ENCODE measurements at places on chromosomes 4 and X. TPM values are rescaled to one million over a fixed set of nuclear protein-coding genes. Genes with fewer than 3 reads are reported as not detected.

Gene DKK2
- total RNA-seq, result not detected

Gene PPP1R3F
- 1.4 TPM for total RNA-seq

Gene TKTL1
- not detected for total RNA-seq

Gene RHOXF1
- total RNA-seq, result not detected

Gene CPE
- 44.5 TPM for total RNA-seq

Gene ACSL4
- total RNA-seq, result 53.4 TPM

Gene P2RY10
- not detected for total RNA-seq

Gene PARM1
- 19.7 TPM for total RNA-seq

Gene ADGRL3
- 11.7 TPM for total RNA-seq

Gene CXorf49
- not detected for total RNA-seq

- DNase-seq, result peak; percentile 76
- no peak overlapping the region for H3K4me3 ChIP-seq
- H3K27ac ChIP-seq, result peak overlapping the region; percentile 58
- H3K4me1 ChIP-seq, result no peaks in the 10 kb centered on the region
Observed at GRCh38 chrX:65635378-65635777, 32.1 kb upstream of the MSN start.

DNA sequence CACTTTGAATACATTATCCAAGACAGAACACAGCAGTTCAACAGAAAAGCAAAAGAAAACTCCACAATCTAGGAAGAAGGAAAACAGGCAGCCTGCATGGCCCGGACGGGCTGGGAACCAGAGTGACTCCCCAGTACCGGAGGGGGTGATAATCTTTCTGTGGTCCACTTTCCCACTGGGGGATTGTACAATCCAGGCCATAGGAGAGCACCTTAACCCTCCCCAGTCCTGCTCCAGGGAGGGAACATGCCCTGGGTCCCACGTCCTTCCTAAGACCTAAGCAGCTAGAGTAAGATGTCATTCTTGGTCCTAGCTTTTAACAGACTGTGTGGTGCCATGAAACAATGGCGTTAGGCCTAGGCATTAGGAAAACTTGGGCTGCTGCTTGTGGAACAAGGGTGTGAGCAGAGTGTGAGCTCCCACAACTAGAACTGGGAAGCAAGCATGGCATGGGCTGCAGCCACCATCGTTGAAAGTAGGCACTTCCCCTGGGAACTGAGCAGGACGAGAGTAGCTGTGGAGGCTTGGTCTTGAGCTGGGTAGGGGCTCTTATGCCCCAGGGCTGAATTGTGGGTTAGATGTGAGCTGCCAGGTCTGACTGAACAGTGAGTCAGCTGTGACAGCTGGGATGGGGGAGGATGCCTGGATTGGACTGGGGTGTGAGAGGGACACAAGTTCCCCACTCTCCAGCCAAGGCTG lies 42.4 kb downstream of the NAT8L start:
- no peaks in the 10 kb centered on the region for H3K27me3 ChIP-seq
- H3K4me1 ChIP-seq, result no peaks in the 10 kb centered on the region
- no peak overlapping the region for H3K27ac ChIP-seq

DNA sequence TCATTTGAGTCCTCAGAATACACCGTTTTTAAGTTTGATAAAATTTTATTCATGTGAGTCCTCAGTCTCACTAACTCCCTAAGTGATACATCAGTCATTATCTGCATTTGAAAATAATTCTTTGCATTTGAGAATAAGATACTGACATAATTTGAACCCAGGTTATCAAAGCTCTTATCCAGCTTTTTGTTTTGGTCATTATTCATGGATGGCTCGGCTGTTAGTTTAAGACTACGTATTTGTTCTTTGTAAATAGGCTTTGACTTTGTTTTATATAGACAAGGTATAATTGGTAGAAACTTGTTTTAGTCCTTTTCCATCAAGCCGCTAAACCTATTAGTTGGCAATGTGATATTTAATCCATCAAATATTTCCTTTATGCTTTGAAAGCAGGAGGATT lies 7.9 kb downstream of the SPRY1 start:
- H3K4me1 ChIP-seq, result peaks cover 96% of the 10 kb centered on the region
- no peak for DNase-seq
- peak overlapping the region; percentile 67 for H3K27ac ChIP-seq

DNA sequence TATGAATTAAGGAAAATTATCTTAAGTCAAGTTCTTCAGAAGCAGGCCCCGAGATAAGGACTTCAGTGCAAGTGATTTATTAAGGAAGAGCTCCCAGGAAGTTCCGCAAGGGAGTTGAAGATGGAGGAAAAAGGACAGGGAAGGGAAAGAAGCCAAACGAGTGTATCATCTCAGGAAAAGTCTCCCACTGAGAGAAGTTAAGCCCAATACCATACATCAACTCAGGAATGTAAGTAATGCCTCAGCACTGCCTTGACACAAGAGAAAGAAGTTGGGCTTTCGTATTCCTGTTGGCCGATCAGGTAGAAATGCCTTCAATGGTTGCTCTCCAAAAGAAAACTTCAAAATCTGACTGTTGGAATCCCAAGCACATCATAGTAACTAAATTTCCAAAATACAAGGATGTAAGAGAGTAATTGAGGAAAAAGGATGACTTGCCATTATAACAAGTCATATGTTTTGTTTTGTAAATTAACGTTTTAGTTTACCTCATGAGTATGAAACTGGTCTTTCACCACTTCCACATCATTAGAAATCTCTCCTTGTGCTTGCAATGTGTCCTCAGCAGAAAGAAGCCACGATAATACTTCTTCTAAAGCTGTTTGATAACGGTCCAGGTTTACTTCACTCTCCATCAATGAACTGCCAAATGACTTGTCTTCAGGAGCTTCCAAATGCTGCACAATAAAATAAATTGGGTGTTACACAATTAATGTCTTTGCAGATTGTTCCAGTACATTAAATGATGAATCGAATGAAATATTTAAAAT lies 566.7 kb downstream of the DMD start:
- H3K27ac ChIP-seq, result no peak overlapping the region
- DNase-seq, result no peak
- no peaks in the 10 kb centered on the region for H3K4me1 ChIP-seq
- H3K27me3 ChIP-seq, result no peaks in the 10 kb centered on the region

GRCh38 chr4:67320645-67321044 lies 224.7 kb downstream of the CENPC start:
- no peak overlapping the region for H3K4me3 ChIP-seq
- DNase-seq, result no peak
- no peaks in the 10 kb centered on the region for H3K36me3 ChIP-seq
- no peaks in the 10 kb centered on the region for H3K27me3 ChIP-seq

- H3K27me3 ChIP-seq, result no peaks in the 10 kb centered on the region
- H3K36me3 ChIP-seq, result no peaks in the 10 kb centered on the region
- H3K4me3 ChIP-seq, result no peak overlapping the region
- H3K27ac ChIP-seq, result no peak overlapping the region
- H3K4me1 ChIP-seq, result peaks cover 16% of the 10 kb centered on the region
Observed at GRCh38 chr4:142700531-142700930, 145.6 kb downstream of the INPP4B start.

DNA sequence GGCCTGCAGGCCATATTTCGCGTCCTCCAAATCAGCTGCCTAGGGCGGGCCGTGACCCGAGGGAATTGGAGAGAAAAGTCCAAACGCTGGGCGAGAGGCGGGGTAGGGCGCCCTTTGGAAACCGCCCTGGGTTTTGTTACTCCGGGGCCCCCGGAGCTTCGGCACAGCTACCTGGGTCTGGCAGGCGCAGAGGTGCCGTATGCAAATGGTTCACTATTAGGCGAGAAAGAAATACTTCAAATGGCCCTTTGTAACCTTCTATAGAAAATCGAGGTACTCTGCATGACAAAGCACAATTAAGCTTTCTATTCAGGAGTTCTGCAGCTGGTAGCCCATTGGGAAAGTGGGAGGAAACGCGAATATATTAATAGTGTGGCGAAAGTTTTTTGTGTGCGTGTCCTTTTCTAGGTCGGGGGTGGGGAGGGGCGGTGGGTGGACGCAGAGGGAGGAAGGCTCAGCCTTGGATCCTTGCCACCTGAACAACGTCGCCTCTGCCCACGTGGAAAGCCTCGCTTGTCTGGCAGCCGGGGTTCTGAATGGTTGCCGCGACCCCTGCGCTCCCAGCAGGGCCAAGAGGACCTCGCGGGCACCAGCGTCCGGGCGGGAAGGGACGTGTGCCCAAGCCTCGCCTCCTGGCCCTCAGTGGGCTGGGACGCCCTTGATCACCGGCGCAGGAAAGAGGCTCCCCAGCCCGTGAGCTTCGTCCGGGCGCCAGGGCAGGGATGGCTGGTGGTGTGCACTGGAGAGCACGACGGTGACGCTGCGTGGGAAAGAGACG lies 9.5 kb downstream of the GSX2 start:
- no peaks in the 10 kb centered on the region for H3K36me3 ChIP-seq
- no peak overlapping the region for H3K27ac ChIP-seq
- peak overlapping the region; percentile 7 for H3K4me3 ChIP-seq
- H3K27me3 ChIP-seq, result peaks cover 64% of the 10 kb centered on the region
- H3K4me1 ChIP-seq, result peaks cover 17% of the 10 kb centered on the region

DNA sequence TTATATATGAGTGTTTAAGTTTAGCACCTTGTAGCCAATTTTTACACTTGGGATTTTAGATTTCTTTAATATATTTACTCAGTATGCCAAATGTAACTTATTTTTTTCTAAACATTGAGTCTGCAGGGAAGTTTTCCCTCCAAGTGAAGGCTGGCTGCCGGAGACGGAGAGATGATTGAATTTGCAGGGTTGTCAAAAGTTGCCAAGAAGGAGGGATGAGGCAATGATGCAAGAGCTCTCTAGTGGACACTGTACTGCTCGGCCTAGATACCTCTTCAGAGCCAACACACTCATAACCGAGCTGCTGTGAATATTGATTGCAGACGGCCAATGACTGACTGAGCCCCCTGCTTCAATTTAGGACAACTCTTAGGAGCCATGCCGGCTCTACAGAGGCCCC lies 318.6 kb upstream of the CASK start:
- H3K27me3 ChIP-seq, result no peaks in the 10 kb centered on the region
- H3K4me1 ChIP-seq, result no peaks in the 10 kb centered on the region
- H3K4me3 ChIP-seq, result no peak overlapping the region
- DNase-seq, result peak; percentile 23
- no peak overlapping the region for H3K27ac ChIP-seq
- H3K36me3 ChIP-seq, result no peaks in the 10 kb centered on the region

GRCh38 chrX:155959018-155959587 lies 38.4 kb upstream of the IL9R start:
- DNase-seq, result no peak
- H3K36me3 ChIP-seq, result no peaks in the 10 kb centered on the region
- H3K4me1 ChIP-seq, result no peaks in the 10 kb centered on the region
- no peaks in the 10 kb centered on the region for H3K27me3 ChIP-seq

DNA sequence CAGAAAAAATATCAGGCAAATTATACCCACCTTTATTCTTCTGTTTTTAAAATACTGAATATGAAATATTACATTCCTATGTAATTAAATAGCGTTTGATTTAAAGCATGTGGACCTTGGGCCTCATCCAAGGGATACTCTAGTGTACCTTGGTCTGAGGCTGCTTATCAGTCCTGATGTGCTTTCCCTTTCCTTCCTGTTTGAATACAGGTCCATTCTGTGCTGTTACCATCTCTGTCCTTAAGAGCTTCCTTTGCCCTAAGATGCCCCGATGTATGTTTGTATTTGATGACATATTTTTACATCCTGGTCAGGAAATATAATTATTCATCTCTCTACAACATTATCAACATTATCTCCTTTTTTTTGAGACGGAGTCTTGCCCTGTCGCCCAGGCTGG lies 24.1 kb downstream of the FAT4 start:
- H3K27ac ChIP-seq, result no peak overlapping the region
- no peaks in the 10 kb centered on the region for H3K27me3 ChIP-seq
- no peak overlapping the region for H3K4me3 ChIP-seq
- no peaks in the 10 kb centered on the region for H3K36me3 ChIP-seq
- no peaks in the 10 kb centered on the region for H3K4me1 ChIP-seq

GRCh38 chr4:84962102-84962501 lies 4.4 kb downstream of the WDFY3 start:
- H3K4me1 ChIP-seq, result peaks cover 55% of the 10 kb centered on the region
- no peak for DNase-seq
- H3K4me3 ChIP-seq, result no peak overlapping the region
- no peaks in the 10 kb centered on the region for H3K36me3 ChIP-seq

DNA sequence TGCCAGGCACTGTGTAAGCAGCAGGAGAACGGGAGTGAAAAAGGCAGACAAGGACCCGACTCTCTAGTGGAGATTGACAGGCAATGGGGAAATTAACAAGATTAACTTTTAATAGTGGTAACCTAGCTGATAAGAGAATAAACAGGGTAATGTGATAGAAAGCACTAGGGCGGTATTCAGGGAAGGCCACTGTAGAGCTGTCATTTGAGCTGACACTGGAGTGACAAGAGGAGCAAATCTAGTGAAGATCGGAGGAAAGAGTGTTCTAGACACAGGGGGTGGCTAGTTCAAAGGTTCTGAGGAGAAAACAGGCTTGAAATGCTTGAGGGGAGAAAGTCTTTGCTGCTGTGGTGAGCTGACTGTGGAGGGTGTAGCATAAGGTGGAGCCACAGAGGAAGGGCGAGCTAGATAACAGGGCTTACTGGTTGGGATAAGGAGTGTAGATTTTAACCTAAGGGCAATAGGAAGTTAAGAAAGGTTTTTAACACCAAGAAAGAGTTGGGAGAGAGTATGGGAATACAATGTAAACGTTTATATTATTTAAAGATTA lies 122.8 kb downstream of the SLC10A7 start:
- H3K4me3 ChIP-seq, result no peak overlapping the region
- H3K36me3 ChIP-seq, result no peaks in the 10 kb centered on the region
- DNase-seq, result no peak

DNA sequence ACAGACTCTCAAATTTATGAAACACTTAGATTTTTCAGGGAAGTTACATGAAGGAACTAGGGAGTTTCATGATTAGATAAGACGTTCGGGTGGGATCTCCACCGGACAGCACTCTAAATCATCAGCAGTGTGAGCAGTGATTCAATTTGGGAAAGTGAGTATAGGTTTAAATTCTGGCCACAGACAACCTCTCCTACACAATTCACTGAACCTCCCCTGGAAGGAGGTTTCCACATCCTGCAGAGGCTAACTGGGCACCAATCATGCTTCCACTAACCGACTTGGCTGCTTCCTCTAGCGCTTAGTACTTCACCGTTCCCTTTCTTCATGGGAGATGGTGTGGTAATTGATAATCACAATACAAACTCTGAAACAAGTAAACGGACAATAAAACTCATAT lies 5.6 kb downstream of the CXCL9 start:
- H3K4me1 ChIP-seq, result no peaks in the 10 kb centered on the region
- no peak overlapping the region for H3K4me3 ChIP-seq
- H3K27ac ChIP-seq, result no peak overlapping the region

- no peak for DNase-seq
- H3K4me1 ChIP-seq, result no peaks in the 10 kb centered on the region
- no peaks in the 10 kb centered on the region for H3K36me3 ChIP-seq
- no peak overlapping the region for H3K4me3 ChIP-seq
- H3K27ac ChIP-seq, result no peak overlapping the region
- no peaks in the 10 kb centered on the region for H3K27me3 ChIP-seq
Observed at GRCh38 chr4:82528074-82528473, 33.7 kb downstream of the TMEM150C start.

Measured in stomach (tissue), 19 donors.